ENCODE measurements at places on chromosomes 4 and X.

GRCh38 chrX:2960861-2961515, 31.8 kb upstream of the ARSD start:
- no peak for DNase-seq

DNA sequence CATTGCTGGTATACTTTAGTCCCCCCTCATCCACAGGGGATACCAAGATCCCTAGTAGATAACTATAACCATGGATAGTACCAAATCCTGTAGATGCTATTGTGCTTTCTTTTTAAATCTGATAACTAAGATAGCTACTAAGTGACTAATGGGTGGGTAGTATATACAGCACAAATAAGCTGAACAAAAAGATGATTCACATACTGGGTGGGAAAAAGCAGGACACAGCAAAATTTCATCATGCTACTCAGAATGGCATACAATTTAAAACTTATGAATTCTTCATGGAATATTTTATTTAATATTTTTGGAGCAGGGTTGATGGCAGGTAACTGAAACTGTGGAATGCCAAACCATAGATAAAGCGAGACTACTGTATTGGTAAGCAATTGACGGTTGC, 161.6 kb downstream of the IL15 start:
- DNase-seq = no peak

DNA sequence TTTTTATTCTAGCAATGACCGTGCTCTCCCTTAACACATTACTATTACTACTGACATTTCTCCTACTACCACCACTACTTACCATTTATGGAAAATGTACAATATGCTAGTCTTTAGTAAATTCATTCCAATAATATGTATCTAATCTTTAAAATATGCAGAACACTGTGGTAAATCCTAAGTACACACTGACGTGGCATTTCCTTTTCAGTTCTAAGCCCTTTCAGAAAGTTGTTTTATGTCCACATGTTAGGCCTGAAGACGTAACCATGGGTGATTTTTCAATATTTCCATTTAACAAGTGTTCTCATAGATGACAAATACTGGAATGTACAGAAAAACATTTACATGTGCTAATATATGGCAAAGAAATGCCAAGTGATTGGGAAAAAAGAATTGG, 268.6 kb upstream of the SLIT2 start:
- peak; percentile 88 for DNase-seq

GRCh38 chr4:91256043-91256442, 1047.7 kb upstream of the GRID2 start:
- no peak for DNase-seq

DNA sequence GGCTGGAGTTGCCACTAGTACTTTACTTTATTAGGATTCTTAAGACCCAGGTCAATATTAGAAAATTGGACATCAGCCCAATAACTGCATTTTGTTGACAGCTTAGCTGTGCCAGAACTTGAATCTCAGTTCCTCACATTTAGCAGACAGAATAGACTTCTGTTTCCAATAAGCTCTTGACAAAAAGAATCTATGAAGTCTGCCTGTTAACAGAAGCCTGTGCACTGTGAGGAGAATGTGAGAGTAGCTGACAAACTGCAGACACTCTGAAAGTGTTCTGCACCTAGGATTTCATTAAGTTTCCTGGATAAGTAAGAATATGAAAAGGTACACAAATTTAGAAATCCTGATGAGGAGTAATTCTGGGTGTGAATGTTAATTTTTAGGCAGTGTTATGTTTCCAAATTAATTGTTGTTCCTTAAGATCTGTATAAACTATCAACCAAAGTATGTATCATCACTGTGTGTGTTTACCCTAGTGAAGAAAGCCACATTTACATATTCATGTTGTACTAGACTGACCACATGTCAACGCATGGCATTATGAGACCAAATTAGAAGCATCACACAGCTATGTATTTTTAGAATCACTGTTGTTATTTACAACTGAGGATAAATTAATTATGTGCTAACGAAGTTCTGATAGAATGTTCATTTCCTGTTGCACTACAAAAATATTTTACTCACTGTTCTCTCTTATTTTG, 756.4 kb upstream of the IGFBP7 start:
- no peak for DNase-seq

DNA sequence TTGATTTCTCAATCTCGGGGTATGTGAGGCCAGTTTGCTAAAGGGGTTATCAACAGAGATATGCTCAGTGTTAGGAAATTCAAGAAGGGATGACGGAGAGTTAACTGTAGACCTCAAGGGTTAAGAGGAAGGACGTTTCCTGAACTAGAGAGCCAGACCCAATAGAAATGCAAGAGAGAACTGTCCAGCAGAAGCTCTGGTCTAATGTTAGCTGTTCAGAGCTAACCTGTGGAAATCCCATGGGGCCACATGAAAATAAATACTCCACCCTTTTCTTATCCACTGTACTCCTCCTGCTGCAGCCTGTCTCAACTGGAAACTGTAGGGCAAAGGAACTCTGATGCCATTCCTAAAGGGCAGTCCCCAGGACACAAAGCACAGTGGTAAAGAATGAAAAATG, 274.3 kb downstream of the DMD start:
- DNase-seq = no peak

- DNase-seq = no peak
These were observed 67.3 kb upstream of the VBP1 start for GRCh38 chrX:155148724-155149537.

GRCh38 chrX:15747626-15748173, 9.6 kb downstream of the CA5B start:
- DNase-seq = no peak

DNA sequence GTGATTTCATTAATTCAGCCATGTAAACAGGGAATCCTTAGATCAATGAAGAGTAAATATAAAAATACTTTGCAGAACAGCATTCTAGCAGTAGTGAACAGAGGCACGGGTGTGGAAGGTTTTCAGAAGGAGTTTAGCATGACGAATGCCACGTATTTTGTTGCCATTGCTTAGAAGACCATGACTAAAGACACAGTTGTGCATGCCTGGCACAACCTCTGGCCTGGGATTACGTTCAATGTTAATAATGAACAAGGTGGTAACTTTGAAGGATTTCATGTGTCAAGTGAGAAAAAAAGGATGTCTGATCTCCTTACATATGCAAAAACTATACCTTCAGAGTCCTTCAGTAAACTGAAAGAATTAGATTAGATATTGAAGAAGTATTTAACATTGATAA, 171.9 kb downstream of the MAGEB5 start:
- DNase-seq = no peak

GRCh38 chr4:34279011-34279410, 1965.3 kb downstream of the ARAP2 start:
- DNase-seq = no peak

GRCh38 chr4:40140196-40140595, 56.6 kb upstream of the RHOH start:
- no peak for DNase-seq

DNA sequence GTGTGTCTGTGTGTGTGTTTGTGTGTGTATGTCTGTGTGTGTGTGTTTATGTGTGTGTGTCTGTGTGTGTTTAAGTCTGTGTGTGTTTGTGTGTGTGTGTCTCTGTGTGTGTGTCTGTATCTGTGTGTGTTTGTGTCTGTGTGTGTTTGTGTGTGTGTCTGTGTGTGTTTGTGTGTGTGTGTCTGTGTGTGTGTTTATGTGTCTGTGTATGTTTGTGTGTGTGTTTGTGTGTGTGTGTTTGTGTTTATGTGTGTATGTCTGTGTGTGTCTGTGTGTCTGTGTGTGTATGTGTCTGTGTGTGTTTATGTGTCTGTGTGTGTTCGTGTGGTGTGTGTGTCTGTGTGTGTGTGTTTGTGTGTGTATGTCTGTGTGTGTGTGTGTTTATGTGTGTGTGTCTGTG, 11.4 kb downstream of the IL9R start:
- DNase-seq = no peak

GRCh38 chrX:39506131-39506530, 591.6 kb downstream of the BCOR start:
- DNase-seq = no peak

GRCh38 chr4:90187148-90187884, 60.1 kb downstream of the CCSER1 start:
- no peak for DNase-seq

- no peak for DNase-seq
These were observed 24.1 kb downstream of the DCTD start for GRCh38 chr4:182893047-182893446.

DNA sequence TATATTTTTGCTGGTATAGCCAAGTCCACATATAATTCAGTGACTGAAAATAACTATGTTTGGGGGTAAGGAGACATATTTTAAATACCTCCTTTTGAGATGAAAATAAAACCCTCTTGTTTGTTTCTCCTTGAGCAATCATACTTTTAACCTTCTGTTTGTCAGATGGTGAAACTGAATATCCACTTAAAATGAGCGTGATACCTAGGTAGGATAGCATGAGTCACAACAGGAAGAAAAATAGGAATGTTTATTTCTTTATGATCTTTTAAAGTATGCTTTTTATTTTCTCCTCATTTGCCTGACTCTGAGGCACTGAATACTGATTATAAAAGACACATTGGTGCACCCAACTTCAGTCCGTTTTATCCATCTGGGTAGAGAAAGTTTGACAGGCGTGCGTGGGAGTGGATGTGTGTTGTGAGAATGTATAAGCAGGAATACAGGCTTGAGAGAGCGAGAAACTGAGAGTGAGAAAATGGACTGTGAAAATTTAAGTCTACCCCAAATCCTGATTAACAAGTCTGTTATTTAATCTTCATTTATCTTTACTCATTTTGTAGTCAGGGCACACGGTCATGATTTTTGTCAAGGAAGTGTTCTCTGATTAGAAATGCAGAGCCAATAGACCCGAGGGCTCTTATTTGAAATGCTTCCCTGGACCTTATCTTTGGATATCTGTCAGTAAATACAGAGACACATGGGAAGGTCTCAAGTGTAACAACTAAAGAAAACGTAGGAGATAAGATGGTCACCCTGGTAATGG, 62.1 kb upstream of the ANTXR2 start:
- DNase-seq = peak; percentile 33

GRCh38 chr4:4564522-4564921, 22.7 kb upstream of the STX18 start:
- DNase-seq = no peak

GRCh38 chr4:139461022-139461628, 7.2 kb downstream of the RAB33B start:
- DNase-seq = no peak

- no peak for DNase-seq
These were observed 66.6 kb downstream of the USP38 start for GRCh38 chr4:143251348-143251747.

DNA sequence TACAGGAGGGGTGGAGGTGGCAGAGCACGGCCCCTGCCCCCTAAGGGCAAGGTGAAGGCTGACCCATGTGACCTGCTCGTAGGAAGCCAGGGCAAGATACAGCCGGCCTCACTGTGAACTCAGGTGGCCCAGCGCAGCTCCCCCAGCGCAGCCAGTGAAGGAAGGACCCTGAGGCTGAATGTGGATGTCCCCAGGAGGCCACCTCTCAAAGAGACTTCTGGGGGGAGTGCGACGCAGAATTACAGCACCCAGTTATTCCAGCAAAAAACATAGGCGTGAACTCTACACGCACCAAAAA, 52.6 kb downstream of the ZFYVE28 start:
- DNase-seq = no peak

GRCh38 chr4:95288552-95288951, 260.2 kb downstream of the UNC5C start:
- DNase-seq = no peak

DNA sequence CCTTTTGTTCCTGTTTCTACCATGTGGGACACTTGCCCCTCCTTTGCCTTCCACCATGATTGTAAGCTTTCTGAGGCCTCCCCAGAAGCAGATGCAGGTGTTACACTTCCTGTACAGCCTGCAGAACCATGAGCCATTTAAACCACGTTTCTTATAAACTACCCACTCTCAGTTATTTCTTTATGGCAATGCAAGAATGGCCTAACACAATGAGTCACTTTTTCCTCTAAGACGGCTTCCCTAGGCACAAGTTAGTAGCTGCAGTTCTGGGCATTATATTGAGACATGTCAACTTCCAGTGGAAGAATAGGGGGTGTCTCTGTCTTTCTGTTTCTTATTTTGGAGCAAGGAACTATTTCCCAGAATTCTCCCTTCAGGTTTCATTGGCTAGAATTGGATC, 32.9 kb upstream of the DIPK2B start:
- no peak for DNase-seq

GRCh38 chr4:113390850-113391249, 341.4 kb downstream of the ANK2 start:
- no peak for DNase-seq

DNA sequence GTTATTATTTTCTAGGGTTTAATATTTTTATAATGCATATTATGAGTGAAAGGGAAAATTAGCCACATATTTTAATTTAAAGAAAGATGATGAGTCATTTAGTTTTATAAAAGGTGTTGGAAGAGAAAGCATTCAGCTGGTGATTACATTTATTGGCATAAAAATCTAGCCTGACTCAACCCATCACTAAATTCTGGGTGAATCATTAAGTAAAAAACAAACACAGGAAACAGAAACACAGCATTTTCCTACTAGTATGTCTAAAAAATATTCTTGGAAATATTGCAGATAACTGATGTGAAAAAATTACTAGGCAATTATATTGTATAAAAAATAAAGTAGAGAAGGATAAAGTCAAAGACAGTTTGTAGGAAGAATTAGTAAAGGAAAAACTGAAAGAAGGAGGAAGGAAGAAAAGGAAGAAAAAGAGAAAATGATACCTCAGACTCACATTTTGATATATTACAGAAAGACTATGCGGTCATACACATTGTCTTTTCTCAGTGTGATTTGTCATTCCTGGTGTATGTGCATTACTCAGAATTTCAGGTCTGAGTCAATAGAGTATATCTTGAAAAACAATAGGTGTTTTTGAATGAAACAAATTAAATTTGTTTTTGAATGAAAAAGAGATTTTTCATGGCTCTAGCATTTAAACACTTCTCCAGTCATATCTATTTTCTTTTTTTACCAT, 48.0 kb upstream of the SPOCK3 start:
- DNase-seq = no peak

DNA sequence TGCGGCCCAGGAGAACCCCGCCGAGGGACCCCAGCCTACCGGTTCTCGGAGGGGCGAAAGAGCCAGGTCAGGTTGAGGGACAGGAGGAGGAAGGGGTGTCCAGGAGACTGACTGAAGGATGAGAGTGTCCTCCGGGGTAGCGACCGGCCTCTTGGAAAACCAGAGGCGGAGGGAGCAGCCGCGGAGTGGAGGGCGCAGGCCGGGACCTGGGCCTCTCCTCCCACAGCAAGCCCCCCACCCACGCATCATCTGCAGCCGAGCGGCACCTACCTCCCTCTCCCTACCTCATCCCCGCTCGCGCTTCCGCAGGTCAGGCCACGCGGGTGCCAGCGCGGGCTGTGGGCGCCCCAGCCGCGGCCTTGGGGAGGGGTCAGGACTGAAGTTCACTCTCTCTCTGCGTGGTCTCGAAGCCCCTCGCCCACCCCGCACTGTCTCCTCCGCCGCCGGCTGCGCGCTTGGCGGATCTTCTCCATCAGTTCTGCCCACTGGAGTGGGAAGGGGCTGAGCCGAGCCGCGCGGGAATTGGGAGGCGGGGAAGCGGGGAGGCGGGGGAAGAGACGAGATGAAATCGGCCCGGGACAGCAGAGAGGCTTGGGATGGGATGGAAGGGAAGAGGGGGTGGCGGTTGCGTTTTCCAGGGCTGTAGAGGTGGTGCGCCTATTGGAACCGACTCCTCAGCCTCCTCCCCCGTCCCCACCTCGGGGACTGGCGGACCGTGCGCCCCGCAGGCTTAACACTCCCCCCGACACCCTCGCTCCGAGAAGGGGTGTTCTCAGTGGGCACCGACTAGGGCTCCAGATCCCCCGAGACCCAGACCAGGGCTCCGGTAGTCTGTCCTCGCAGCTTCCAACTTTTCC, 1.8 kb downstream of the NLGN4X start:
- no peak for DNase-seq

- no peak for DNase-seq
These were observed 5.3 kb upstream of the SULT1B1 start for GRCh38 chr4:69765751-69766150.

- no peak for DNase-seq
These were observed 19.6 kb downstream of the SPANXA2 start for GRCh38 chrX:141609111-141609510.

All from HFF-Myc (cell line).